SK-N-MC (cell line): ENCODE measurements at places on chromosomes 11 and 22.

- no peak for DNase-seq
These were observed 2.1 kb downstream of the CSNK1E start for GRCh38 chr22:38314933-38315822.

GRCh38 chr11:71500601-71501021 lies 26.5 kb upstream of the KRTAP5-7 start:
- no peak for DNase-seq

DNA sequence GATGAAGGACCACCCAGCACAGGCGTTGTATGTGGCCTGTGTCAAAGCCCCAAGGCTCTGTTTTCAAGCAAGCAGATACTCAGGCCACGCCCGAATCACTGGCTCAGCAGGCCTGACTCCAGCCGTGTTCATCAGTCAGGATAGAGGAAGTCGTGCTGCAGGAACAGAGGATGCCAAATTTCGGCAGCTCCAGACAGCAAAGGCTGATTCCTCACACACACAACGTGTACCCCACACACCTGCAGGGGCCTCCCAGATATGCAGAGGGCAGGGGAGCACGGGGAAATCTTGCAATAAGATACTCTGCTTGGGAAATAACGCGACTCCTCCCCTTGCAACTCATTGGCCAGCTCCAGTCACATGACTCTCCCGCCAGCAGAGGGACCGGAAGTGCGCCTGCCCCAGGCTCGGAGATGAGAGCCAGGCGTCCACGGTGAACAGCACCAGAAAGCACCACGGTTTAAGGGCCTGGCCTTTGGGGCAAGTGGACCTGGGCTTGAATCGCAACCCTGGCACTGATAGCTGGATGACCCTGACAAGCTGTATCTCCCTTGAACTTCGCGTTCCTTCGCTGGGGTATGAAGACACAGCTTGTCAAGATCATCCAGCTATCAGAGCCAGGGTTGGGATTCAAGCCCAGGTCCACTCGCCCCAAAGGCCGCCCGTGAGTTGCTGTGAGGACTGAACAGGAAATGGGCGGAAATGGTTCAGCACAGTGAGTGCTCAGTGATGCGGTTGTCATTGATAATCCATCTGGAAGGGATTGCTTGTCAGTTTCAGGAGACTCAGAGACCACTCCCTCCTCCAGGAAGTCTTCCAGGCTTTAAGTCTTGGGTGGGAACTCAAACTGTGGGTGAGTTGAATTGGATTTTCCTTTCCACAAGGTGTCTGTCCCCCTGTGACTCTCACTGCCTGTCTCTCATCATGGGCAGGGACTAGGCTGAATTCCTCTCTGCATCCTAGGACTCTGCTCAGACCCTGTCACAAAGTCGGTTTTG lies 88.5 kb downstream of the MYEOV start:
- no peak for DNase-seq

DNA sequence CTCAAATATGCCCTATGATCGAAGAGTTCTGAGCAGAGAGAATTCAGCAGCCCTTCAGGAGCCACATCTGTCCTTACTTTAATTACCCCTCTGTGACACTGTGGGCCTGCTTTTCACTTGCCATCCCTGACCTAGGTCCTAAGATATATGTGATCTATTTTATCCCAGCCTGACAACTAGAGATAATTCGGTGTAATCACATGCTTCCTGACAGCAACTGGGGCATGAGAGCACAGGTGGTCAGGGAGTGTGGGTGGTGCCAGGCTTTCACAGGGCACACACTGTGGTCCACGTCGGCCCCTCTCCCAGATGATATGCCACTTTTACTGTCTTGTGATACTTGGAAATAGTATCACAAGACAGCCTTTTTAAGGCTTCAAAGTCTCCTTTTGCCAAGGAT lies 3.9 kb downstream of the TUBA8 start:
- no peak for DNase-seq

GRCh38 chr11:8201644-8202365 lies 33.0 kb upstream of the RIC3 start:
- DNase-seq = no peak

DNA sequence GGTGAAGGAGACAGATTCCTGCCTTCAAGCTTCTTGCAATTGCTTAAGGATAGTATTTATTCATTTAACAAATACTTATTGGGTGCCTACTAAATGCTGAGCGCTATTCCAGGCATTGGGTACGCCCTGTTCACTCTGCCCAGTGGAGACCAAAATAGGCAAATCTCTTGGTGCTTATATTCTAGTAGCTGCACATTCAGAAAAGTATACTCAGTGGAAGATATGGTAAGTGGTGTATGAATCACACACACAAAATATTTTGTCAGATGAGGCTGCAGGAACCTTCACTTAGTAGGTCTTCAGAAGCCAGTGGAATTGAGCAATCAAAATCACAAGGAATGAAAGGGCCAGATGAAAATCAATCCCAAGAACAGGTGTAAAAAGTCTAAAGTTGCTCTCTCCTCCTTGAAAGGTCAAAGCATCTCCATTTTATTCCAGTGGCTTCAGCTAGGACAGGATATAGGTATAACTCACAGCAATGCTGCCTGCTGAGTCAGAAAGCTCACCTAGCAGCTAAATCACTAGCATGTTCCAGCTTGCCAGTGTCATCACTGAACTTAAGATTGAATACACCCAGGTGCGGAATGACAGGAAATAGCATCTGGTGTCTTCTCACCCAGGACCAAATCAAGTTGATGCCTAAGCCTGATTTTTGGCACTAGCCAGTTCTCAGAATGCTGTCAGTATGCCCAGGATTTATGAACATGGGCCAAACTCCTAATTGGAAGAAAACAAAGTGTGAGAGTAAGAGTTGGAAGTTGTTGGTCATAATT lies 83.9 kb downstream of the AMOTL1 start:
- DNase-seq = no peak

DNA sequence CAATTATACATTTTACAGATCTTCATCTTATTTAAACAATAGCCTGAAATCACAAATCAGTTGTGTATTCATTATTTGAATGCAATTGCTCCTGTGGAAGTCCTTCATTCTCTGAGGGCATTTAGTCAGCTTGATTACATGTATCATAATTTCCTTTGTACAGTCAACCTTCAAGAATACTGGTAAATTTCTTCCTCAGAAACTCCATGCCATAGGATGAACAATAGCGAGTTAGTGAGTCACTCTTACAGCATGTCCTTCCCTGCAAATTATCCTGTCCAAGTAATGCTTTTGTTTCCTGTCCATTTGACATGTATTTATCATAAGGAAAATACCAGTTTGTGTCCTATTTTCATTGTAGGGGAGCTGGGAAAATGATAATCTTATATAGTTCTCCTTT lies 3.8 kb downstream of the OR10S1 start:
- DNase-seq = no peak

- DNase-seq = no peak
These were observed 18.2 kb upstream of the SYT13 start for GRCh38 chr11:45304111-45304991.

GRCh38 chr11:91373497-91373896 lies 851.1 kb upstream of the FAT3 start:
- no peak for DNase-seq

DNA sequence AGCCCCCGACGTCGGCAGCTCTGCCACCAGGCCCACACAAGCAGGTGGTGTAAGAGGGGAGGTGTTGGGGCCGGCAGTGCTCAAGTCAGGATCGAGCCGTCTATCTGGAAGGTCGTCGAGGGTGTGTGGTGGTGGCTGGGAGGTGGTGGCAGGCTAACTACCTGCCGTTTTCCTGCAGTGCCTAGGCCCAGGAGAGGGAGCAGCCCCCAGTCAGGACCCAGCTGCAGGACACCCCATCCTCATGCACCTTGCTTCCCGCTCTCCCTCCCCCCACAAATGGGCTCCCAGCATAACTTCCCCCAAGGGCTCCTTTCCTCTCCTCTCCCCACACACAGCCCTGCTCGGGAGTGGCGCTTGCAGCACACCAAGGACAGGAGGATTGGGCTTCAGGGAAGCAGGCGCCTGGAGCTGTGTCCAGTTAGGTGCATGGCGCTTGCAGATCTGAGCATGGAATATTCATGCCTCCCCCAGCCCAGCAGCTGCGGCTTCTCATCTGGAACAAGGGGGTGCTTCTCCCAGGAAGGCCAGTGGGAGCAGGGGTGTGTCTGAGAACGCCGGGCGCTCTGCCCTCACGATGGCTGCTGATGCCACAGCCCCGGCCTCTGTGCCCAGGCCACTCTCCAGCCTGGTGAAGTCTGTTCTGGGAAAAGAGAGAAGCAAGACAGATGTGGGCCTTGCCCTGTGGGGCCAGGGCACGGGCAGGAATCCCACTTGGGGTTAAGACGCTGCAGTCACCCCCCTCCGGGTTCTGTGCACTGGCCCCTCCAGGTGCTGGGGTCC lies 127.7 kb downstream of the IGLL1 start:
- no peak for DNase-seq

- no peak for DNase-seq
These were observed 12.6 kb downstream of the LMO1 start for GRCh38 chr11:8250981-8251615.

GRCh38 chr22:46909237-46910030 lies 147.0 kb downstream of the TBC1D22A start:
- no peak for DNase-seq

DNA sequence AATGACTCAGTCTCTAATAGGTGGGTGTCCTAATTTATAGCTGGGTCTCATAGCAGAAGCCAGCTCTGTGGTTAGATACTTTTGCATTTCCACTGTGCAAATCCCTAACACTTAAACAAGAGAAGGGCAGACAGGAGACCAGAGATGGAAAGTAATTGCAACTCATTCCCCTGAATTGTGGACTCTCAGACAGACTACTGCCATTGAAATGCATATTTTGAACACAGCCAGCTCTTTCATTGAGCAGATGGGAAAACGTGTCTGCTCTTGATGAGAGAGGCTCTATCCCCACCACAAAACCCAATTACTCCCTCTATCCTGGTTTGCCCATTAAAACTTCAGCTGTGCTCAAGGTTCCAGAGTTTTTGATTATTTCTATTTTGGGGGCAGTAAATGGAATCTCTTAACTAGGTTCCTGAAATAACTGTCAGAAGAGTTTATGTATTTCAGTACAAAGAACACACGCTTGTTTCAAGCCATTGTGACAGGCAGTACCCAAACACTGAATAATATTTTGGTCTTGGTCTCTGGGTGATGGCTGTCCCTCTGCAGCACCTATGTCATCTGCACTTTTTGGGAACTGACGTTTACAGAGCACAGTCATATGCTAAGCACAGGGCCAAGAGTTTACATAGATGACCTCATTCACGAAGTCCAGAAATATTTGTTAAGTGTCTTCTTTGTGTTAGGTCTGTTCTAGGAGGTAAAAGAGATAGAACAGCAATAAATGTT lies 41.7 kb downstream of the FAM227A start:
- DNase-seq = no peak

GRCh38 chr22:42262964-42263363 lies 7.5 kb downstream of the TCF20 start:
- no peak for DNase-seq

DNA sequence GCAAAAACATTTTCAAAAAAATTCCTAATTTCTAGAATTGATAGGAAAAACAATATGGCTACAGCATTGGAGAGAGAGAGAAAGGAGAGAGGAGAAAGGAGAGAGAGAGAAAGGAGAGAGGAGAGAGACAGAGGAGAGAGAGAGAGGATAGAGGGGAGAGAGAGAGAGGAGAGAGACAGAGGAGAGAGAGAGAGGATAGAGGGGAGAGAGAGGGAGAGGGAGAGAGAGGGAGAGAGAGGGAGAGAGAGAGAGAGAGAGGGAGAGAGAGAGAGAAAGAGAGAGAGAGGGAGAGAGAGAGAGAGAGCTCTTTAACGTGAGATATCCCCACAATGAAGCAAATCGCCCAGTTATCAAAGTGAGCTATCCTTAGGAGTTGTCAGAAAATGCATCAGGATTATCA lies 737 bp upstream of the TYR start:
- DNase-seq = no peak

- DNase-seq = no peak
These were observed 153.0 kb downstream of the APOL5 start for GRCh38 chr22:35870517-35871293.
